Activated CD8-positive, alpha-beta memory T cell treated with anti-CD3 and anti-CD28 coated beads for 4 hours (primary cell): ENCODE measurements at places on chromosomes 12 and 14.
A peak's percentile ranks its signal among the peaks of the same experiment; 100 is the strongest.

- DNase-seq = no peak
Measured at GRCh38 chr14:68405961-68406360, 386.9 kb downstream of the ZFP36L1 start.

DNA sequence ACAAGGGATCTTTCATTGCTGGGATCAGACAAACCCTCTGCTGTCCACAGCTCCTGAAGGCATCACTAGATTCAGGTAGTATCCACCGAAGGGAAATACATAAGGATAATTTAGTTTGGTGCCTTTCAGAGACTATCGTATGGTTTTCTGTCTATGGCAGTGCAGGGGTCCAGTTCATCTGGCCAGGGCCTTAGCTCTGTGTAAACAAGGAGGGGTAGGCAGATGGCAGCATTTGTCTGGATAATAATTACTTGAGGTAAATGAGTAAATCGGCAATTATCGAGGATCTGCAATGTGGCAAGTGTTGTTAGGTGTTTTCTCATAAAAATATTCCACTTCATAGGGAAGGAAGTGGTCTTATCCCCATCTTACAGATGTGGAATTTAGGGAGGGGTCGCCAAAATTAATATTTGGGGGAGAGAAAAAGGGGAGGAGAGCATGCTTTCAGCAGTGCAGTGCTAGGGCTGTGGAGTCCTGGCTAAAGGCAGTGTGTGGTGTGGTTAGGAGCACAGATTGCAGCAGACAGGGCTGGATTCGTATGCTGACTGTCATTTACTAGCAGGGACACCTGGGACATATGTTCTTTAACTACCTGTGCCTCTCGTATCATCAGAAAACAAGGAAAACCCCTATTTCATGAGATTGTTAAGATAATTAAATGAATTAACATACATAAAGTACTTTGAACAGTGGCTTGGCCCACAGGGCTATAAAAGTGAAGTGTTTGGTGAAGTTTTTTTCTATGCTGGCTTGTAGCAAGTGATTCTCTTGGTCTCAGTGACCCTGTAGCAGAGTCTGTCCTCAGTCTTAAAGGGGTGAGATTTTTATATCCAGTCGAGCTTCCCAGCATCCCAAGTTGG is 27.1 kb downstream of the RASSF8 start:
- DNase-seq = no peak

- DNase-seq = no peak
Measured at GRCh38 chr12:68158432-68158831, 1.1 kb downstream of the IFNG start.

GRCh38 chr12:34398706-34399630 is 376.7 kb downstream of the ALG10 start:
- DNase-seq = no peak

DNA sequence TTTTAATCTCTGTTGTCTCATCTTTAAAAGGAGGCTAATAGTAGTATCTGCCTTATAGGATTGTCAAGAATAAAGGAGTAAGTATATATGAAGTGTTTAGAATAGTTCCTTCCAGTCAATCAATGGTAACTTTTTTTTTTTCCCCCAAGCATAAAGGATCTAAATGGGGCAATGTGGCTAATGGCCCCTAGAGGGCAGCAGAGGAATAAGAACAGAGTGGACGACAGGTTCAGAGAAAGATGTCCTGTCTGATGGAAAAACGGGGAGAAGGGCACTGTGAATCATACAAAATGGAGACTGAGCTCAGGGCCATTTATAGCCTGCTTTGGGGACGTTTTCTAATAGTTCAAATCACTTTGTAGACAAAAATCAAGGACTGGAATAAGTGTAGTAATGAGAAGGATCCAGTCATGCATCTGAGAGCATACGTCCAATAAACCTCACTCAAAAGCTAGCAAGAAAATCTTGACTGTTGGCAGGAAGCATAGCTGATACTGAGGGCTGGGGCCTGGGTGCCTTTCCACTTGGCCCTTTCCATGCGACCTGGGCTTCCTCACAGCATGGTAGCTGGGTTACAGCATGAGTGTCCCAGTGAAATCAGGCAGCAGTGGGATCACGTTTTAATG is 51.3 kb downstream of the IFNG-AS1 start:
- DNase-seq = peak; percentile 41

DNA sequence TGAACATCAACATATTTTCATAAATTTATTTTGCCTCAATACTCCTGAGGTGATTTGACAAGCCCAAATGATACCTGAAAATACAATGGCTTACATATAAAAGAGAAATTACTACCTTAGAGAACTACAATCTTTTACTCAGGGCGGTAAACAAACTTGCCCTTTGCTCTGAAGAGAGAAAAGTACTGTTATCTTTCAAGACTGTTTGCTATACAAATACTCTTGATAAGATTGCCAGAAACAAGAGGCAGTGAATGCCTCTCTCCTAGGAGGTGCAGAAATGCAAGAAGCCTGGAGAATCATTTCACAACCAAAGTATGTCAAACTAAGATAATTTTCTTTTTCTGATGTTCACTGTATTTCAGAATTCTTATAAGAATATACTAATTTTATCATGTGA is 160.3 kb downstream of the ALX1 start:
- DNase-seq = no peak

GRCh38 chr14:39406560-39406959 is 25.7 kb downstream of the FBXO33 start:
- DNase-seq = no peak

DNA sequence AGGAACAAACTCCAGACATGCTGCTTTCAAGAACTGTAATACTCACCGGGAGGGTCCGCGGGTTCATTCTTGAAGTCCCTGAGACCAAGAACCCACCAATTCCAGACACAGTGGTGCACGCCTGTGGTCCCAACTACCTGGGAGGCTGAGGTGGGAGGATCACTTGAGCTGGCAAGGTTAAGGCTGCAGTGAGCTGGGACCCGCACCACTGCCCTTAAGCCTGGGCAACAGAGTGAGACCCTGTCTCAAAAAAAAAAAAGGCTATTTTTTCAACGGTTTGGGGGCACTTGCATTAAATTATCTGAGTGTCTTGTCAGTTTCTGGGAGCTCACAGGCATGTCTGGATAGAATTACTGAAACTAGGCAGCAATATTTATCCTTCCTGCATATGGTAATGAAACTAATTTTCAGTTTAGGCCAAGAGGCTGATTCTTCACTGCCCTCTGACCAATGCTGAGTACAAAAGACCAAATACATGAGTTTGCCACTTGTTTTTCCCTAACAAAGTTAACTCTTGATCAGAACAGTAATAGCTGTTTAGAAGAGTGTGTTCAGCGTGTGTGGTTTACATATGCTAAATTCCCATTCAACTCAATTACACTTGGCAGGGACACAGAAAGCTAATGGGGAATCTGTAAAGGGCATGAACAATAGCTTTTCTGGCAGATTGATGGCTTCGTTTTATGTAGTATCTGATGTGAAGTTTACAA is 65.8 kb upstream of the RASSF3 start:
- DNase-seq = no peak
